ENCODE measurements at places on chromosomes 4 and X.

GRCh38 chrX:110087485-110088356 lies 84.8 kb downstream of the TMEM164 start:
- no peak for DNase-seq

DNA sequence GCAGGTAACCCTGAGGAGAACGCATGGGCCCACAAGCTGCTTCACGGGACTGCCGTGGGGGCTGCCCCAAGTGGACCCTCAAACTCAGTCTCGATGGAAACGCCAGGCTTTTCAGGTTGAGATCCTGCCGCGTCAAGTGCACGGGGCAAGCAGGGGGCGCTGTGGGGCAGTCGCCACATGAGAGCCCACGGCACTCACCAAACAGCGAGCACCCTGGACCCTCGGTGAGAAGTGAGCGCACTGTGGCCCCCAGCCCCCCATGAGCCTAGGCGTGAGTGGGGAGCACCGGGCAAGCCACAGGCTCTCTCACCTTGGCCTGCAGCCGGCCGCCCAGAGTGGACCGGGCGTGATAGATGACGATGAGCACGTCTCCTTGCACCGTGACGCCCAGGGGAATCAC lies 50.9 kb upstream of the CPLX1 start:
- DNase-seq = no peak

- DNase-seq = no peak
These were observed 1005.5 kb upstream of the INTU start for GRCh38 chr4:126627255-126627654.

DNA sequence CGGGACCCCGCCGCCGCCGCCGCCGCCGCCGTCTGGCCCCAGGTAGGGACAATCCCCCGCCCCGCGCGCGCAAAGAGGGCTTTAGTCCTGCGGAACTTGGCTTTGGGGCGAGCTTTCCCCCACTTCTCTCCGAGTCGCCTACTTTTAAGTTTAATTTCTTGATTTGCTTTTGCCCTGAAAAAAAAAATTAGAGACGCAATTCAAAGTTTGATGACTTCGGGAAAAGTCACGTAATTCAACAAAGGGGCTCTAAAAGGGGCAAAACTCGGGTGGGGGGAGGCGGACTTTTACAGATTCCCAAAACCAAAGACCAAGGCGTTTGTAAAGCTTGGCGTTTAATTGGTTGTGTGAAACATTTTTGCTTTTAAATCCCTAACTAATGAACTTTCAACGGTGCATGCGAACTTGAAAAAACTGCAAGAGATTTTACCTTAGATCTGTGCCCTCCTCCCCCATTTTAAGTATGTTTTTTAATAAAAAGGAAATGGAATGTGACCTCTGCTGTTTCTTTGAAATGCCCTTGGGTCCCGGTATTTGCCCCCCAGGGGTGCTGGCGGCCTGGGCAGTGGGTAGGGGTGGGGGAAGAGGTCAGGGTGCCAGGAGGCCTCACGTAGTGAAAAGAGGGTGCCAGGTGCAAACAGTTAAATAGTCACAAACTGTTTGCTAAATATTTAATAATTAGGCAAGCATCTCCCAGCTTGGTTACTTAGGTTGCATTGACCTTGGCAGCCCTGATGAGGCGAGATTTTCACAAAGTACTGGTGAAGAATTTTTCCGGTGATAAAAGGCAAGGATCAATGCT lies 209.7 kb downstream of the NWD2 start:
- no peak for DNase-seq

DNA sequence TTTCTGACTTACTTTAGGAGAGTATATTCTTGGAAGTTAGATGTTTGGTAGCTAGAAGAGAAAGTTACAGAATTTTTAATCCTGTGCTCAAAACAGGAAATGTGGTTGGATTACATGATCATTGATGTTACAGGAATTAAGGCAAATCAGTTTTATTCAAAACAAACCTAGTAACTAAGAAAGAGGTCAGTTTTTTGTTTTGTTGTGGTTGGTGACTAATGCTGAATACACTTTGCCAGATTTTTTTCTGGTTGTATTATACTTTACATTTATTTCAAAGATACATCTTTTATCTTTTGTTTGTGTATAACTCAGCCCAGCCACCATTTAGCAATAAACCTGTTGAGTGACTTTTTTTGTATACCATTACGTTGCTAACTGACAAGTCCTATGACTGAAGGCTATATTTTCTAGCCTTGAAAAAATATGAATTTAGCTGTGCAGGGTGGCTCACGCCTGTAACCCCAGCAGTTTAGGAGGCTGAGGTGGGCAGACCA lies 116.7 kb downstream of the KLHL8 start:
- no peak for DNase-seq

DNA sequence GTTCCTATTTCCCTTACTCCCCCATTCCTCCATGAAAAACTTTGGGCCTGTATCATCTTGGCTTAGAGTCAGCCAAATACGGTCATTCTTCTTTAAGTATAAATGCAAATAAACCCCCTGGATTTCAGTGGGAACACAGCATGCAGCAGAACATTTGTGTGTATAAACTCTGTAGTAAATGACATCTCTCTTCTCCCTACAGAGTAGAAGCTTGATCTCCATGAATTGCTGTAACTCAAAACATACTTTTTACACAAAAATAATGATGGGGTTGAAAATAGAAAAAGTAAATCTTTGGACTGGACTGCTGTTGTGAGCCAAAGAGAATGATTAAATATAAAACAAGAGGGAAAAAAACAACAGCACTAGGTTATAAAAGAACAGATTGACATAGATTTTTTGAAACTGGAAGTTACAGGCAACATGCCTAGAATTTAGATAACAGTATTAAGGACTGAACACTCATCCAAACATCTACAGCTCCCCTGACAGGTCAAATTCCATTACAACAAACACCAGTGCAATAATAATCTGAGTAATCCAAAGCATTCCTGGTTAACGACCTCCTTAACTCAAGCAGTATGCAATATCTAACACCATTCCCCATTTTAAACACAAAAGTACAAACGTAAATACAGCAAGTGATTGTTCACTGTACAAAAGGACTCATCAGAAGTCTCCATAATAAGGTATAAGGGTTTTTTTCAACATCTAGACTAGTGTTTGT lies 30.7 kb downstream of the TSPAN5 start:
- no peak for DNase-seq

DNA sequence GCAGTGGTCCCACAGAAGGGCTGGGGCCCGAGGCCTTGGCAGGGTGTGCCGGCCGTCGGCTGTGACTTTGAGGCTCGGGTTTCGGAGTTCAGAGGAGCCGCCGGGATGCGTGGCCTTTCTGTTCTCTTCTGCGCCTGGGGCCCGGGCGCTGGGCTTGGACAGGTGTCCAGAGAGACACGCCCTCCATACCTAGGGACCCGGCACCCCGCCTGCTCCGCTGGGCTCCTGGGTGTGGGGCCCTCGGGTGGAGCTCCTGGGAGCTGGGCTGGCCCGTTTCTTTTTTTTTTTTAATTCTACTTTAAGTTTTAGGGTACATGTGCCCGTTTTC lies 11.3 kb downstream of the FGFRL1 start:
- no peak for DNase-seq

DNA sequence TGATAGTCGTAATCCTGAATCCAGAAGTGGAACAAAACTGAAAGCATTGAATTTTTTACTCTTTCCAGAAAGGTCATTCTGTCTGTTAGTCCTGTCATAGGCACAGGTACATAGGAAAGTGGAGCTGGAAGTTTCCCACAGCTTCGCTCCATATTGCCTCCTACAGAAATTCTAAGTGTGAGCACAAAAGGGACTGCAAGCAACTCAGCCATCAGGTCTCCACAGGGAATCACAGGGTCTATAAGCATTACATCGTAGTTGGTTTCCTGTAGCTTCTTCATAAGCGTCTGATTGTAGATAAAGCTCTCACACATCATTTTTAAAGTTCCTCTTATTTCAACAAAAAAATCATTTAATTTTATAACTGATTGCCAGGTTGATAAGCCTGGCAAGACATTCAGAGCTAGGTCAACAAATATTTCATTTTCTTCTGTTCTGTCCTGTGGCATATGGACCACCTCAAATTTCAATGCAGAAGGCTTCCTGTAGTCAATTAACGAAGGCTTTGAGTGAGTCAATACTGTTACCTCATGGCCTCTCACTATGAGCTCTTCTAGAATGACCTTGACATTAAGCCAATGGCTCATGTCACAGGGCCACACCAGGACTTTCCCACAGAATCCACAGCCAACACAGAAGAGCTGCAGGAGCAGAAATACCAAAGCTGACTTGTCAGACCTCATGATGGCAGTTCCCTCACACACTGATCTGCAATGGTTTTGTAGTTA lies at the start of gene UGT2A3:
Gene UGT2A3 (minus strand): TSS at position 727 of the 728 bp plus-strand sequence. CDS start 44 bp downstream, at position 683.
- no peak for DNase-seq

DNA sequence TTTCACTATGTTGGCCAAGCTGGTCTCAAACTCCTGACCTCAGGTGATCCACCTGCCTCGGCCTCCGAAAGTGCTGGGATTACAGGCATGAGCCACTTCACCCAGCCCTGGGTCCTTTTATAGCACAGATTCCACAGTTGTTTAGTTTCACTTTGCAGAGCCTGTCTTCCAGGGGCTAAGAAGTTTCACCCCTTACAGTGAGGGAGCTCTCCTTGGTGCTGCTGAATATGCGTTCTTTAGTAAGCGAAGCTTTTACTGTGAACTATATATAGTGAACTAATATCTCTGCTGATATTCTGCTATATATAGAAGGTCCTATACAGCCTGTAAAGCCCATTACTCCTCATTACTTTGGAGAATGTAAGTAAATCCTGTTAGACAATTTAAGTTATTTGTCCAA lies 4.2 kb downstream of the TCEAL6 start:
- no peak for DNase-seq

GRCh38 chrX:109352066-109352588 lies 129.8 kb downstream of the GUCY2F start:
- no peak for DNase-seq

GRCh38 chr4:154004507-154005170 lies 215.8 kb upstream of the SFRP2 start:
- DNase-seq = no peak

GRCh38 chr4:163111588-163111987 lies 55.1 kb downstream of the NAF1 start:
- DNase-seq = no peak

DNA sequence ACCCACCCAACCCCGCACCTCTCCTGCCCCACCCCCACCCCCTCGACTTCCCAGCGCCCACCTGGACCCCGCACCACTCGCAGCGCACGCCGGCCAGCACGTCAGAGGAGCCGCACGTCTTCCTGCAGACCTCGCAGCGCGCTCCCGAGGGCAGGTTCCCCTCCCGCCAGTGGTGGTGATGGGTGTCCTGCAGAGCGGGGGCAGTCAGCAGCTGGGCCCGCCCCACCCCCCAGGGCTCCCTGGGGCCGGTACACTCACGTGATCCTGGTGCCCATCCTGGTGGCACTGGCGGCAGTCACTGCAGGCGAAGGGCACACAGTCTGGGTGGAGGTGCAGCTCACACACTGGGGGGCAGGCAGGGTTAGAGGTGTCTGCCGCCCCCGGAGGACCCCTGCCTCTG lies 5.1 kb downstream of the DGKQ start:
- DNase-seq = no peak

DNA sequence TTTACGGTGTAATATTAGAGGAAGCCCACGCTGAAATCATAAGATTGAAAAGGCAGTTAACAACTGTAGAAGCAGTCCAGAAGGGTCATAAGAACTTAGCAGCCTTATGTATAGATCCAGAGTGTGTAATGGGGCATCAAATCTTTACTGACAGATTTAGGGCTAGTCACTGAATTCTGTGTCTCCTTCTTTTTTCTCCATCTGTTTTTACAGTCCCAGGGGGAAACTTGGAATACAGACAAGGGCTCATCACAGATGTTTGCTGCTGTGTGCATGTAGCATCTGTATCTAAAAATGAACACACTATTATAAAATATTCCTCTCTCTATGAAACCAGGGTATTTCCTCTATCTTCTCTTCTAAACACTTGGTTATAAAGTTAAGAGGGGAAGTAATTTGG lies 43.9 kb downstream of the CYSLTR1 start:
- no peak for DNase-seq

DNA sequence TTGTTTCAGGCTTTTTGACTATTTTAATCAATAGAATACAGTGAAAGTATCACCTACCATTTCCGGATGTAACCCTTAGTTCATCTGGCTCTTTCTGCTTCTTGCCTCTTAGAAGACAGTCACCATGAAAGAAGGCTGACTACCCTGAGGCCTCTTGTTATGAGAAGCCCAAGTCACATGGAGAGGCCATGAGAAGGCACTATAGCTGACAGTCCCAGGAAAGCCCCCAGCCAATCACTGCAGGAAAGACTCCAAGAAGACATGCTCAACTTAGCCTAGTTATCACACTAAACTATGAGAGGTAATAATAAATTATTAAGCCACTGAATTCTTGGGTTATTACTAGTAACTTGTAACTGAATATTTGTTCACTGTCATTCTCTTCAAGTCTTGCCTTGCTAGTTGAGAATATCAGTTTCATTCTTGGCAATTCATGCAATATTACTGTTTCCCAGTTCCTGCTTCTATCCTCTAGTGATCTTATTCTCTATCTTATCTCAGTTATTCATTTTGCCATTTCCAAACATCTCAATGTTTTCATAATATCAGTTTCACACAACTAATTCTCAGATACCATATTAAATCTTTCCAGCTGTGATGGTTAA lies 57.1 kb upstream of the GUCY1A1 start:
- DNase-seq = no peak

- DNase-seq = no peak
These were observed 38.8 kb downstream of the PALLD start for GRCh38 chr4:168535689-168536088.

DNA sequence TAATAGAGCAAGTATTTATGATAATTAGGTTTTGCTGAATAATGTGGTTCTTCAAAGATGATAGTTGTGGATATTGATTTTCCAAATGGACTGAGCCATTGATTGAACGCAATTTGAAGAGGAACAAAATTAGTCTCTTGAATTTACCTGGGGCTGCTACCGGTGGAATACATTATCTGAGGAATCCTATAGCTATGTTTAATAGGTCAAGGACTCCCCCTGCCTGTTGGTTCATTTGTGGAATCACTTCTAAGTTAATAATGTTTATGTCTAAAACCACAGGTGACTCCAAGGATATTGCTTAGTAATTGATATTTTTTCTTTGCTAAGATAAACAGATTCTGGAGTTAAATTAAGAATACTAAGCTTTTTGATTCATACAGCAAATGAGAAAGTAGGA lies 576.0 kb upstream of the PABPC4L start:
- no peak for DNase-seq

GRCh38 chr4:123250843-123251242 lies 145.8 kb upstream of the SPRY1 start:
- no peak for DNase-seq

- DNase-seq = no peak
These were observed 83.7 kb upstream of the ETNPPL start for GRCh38 chr4:108846568-108846967.

- DNase-seq = no peak
These were observed 3.8 kb upstream of the RPS6KA3 start for GRCh38 chrX:20270562-20270890.

DNA sequence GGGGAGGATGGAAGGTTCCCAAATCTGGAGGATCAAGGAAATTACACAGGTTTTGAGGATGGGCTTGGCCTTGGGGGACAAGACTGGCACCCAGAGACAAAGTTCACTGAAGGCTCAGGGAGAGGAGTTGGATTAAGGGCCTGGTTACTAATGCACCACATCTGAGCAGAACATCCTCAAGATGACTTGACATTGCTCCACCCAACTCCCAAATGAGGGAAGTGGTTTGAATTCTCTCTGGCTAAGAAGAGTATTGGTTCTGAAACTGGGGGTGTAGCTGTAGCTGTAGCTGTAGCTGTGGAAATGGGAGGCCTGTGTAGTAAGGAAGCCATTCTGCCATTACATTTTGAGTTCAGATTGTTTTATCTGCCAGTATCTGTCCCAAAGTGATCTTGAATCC lies 129.4 kb downstream of the RASL11B start:
- no peak for DNase-seq
